ENCODE measurements at places on chromosomes 5 and 9. TPM values are rescaled to one million over a fixed set of nuclear protein-coding genes. Genes with fewer than 3 reads are reported as not detected.

GRCh38 chr9:133994353-133995011, 2.4 kb upstream of the VAV2 start:
- DNase-seq: peak; percentile 45

DNA sequence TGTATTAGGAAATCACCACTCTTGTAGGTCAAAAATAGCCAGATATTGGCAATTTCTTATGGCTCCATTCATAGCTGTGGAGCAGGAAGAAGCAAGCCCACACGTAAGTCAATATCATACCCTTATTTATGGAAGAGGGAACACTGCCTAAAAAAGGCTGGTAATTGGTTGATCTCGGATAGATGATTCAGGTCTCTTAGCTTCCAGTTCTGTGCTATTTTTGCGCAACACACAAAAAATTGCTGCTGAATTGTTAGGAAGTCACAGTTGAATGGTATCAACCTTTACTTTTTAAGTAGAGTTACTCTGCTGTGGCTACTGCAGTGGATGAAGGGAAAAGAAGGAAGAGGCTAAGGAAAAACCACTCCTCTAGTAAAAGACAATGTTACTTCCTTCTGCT, 168.8 kb downstream of the ARHGAP26 start:
- DNase-seq: no peak

- no peak for DNase-seq
Measured at GRCh38 chr5:151083081-151083676, 2.3 kb upstream of the TNIP1 start.

DNA sequence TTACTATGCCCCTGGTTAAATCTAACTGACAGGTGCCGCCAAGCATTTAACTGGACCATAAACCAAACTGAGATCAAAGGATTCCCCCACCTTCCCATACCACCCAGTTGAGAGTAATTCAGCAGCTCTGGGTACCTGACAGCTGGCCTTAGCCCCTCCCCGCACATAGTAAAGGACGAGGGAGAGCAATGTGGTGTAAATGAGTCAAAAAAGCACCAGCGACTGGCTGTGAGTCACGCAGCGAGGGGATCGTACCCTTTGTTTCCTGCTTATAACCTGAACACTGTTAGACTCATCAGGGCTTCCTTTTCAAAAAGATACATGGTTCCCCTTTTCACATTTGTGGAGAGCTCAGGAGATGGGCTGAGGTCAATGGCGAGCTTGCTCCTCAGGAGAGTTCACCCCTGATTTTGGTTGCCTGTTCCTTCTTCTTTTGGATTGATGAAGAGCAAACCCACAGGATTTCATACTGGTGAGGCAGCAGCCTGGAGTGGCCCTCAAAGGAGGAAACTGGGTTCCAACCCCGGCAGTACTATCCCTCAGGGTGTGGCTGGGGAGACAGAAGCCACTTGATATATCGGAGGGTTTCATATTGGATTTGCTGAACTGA, 71.5 kb downstream of the ANKRD33B start:
- DNase-seq: no peak

DNA sequence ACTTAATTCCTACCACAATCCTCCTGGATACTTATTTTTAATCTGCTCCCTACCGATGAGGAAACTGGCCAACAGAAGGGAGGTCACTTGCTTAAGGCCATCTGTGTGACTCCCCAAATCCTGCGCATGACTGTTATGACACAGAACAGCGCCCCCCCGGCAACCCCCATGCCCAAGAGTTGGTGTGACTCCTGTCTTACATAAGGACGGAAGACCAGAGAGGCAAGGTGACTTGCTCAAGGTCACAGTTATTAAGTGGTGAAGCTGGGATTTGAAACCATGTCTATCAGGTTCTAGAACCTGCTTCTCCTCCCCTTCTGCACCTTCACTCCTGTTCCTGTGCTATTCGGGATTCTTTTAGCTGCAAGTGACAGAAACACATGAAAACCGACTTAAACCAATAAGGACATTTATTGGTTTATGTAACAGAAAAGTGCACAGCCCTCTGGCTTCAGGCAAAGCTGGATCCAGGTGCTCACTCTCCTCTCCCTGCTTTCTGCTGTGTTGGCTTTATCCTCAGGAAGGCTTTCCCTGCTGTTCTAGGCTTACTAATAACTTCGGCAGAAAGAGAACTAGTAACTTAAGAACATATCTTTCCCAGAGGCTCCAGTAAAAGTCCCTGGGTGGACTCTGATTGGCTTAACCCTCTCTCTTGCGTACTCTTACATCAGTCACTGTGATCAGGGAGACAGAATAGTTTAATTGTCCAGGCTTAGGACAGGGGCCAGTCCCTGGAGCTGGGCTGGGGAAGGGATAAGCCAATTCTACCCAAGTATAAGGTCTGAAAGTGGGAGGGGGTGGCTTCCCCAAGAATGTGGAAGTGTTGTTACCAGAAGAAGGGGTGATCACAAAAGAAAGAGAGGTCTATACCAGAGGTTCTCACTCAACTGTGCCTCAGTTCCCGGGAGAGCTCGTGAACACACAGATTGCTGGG, 43.7 kb downstream of the FGF18 start:
- no peak for DNase-seq

DNA sequence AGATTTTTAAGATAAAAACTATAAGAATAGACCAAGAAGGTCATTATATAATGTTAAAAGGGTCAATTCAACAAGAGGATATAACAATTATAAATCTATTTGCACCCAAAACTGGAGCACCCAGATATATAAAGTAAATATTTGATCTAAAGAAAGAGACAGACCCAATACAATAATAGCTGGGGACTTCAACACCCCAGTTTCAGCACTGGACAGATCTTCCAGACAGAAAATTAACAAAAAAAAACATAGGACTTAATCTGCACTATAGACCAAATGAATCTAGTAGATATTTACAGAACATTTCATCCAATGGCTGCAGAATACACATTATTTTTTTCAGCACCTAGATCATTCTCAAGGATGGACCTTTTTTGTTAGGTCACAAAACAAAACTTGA, 331.9 kb downstream of the SPOCK1 start:
- DNase-seq: no peak

- no peak for DNase-seq
Measured at GRCh38 chr5:77239126-77239741, 28.8 kb downstream of the PDE8B start.

DNA sequence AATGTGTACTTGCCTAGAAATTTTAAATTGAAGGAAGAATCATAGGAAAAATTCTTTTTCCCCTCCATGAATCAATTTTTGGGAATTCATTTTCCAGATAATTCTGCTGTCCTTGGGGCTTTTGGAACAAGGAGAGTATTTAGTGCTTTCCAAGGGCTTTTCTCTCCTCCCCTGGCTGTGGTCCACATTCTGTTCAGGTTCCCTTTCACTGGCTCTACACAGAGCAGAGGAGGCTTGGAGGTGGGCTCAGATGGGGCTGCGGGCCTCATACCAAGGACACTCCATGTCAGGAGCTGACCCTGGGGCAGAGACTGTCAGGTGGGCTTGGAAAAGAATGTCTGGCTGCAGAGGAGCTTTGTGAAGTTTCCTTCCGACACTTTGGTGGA, 128.1 kb downstream of the GADD45G start:
- no peak for DNase-seq

- no peak for DNase-seq
Measured at GRCh38 chr9:126849591-126850225, 10.7 kb upstream of the ZBTB34 start.

DNA sequence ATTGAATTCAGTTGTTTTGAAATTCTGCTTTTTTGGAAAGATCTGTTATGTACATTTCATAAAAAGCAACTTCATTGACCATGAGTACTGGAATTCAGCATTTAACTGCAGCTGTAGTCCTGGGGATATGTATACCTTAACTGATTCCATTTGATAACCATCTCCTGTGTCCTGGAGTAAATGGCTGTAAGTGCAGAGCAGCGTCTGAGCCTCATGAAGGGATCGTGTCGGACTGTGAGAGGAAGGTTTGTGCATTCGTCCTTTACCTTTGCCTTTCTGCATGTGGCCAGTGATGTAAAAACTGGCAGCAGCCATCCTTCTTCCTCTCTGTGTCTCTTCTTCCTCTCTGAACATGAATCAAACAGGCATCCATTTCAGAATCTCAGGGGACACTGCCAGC, 287.2 kb downstream of the FANCC start:
- DNase-seq: no peak

DNA sequence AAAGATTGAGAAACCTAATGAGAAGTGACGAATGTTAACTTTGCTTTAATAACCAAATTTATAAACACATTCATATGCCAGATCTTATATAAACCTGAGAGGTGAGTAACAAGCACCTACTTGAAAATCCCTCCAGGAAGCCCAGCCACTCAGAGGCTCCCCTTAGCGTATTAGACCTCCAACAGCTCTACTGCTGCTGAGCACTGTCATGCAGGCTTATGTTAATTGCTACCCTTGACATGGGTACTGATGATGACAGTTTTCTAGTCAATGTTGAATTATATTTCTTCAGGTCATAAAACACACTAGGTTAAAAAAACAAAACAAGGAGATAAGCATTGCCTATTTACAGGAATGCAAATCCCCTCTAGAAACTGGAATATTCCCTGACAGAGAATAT, 161.2 kb downstream of the MPDZ start:
- DNase-seq: no peak

- DNase-seq: no peak
Measured at GRCh38 chr5:130189961-130190360, 285.7 kb downstream of the CHSY3 start.

DNA sequence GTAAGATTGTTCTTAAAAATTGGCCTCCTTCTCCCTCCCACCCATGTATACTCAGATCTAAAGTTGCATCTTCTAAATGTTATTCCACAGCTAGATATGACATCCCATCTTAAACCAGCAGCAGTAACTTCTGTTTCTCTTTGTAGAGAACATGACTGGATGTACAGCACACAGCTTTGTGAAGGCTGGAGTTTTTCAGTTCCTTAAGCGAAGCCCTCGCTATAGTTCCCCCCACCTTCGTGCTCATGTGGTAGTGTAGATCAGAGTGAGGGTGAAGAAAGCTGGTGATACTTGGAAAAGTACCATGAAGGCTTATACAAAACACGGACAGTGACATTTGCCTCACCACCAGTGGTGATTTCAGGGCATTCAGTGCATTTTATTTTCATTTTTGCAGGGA, 137.5 kb downstream of the MAT2B start:
- no peak for DNase-seq

GRCh38 chr5:91301106-91301846, 81.8 kb downstream of the ARRDC3 start:
- no peak for DNase-seq

DNA sequence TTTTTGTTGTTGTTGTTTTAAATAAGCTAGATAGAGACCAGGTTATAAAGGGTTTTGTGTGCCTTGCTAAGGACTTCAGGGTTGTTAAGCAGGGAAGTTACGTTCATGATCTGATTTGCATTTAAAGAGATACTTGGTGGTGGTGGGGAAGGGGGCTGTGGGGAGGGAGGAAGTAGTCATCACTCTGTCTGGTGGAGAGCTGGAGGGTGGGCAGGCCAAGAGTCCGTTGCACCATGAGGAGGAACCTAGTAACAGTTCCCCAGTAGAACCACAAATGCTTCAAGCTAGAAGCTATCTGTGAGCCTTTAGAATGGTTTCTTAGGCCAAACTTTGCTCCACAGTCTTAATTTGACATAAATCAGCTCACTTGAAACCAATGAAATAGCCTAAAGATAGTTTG, 18.7 kb upstream of the ROPN1L start:
- DNase-seq: no peak

Gene APBA1
- total RNA-seq: 6.8 TPM

Gene CYLC2
- total RNA-seq: not detected

Gene NMUR2
- total RNA-seq: not detected

Gene TICAM2
- 5.7 TPM for total RNA-seq

Gene GRXCR2
- total RNA-seq: not detected

Gene FOXD4
- total RNA-seq: not detected

Gene GPR151
- not detected for total RNA-seq
